NCI-H82 (cell line): ENCODE measurements at places on chromosomes 6 and 20.

DNA sequence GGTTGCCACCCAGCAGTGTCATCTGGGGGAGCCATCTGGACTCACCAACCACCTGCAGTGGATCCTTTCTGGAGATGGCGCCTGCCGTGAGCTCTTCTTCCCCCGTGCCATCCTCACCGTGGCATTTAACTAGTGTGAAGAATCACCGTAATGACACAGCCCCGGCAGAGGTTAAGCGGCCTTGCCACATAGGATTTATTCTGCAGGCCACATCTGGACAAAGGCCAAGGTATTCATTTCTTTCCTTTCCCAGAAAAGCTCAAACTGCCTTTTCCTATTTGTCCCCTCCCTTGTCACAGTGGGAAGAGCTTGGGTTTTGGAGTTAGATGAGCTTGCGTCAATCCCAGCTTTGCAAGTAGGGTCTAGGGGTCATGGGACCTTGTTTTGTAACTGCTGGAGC is 88.4 kb downstream of the PXDC1 start:
- DNase-seq = no peak

DNA sequence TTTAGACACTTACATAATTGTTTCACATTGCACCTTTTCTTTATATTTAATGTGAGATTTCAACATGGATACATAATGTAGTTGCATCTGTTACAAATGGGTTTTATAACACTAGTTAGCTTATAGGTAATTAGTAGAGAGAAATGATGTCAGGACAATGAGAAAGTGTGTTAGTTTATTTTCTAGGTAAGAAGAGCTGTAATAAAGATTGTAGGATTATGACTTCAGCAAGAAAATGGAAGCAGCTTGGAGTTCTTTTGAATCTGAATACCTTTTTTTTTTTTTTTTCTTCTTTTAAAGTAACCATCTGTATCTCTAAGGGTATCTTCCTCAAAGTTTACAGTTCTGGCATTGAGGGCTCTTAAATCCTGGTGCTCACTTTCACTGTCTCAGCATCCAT is 35.3 kb downstream of the CD2AP start:
- DNase-seq = no peak

GRCh38 chr6:148441454-148441911 is 98.8 kb downstream of the SASH1 start:
- DNase-seq = no peak

DNA sequence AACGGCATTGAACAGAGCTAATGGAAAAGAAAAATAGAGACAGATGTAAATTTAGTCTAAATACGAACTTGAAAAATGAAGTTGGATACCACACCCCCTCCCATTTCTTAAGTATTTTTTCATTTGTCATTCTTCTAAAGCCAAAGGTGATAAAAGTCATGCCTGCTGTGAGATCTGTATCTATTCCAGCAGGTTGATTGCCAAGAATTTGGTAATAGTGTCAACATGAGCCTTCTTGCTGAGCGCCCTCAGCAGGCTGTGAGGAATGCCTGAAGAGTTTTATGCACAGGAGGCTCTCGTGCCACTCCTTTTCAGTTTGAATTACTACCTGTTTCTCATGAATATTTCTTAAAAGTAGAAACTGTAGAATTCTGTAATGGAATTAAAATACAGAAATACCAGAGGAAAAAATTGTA is 165.4 kb downstream of the QKI start:
- DNase-seq = no peak

DNA sequence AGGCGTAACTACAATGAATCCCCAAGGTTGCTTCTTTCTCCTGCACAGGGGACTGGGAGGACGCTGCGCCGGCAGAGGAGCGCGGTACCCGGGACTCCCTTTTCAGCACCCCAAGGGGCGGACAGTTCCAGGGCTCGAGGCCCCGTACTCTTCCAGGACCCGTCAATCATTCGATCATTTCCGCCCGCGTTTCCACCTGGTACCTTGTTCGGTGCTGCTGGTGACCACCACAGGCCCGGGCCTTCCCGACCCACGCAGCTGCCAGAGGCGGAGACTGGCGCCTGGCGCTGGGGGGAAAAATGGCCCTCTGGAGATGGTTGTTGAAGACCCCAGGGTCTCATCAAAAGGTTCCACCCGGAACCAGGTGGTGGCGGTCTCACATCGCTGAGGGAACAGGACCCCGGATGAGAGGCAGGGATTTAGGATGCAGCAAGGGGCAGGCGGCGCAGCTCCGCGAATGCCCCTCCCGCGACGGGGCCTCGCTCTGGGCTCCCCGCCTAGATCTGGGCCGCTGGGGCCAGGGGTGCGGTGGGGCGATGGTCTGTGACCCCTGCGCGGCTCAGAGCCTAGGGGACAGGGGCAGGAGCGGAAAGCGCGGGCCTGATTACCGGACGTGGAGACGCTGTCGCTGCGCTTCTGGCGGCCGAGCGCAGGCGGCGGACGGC is 744 bp downstream of the VSX1 start:
- DNase-seq = peak; percentile 73

- no peak for DNase-seq
Observed at GRCh38 chr6:157232161-157232895, 91.0 kb downstream of the TMEM242 start.

- no peak for DNase-seq
Observed at GRCh38 chr20:63321148-63321831, 28.3 kb downstream of the COL20A1 start.

DNA sequence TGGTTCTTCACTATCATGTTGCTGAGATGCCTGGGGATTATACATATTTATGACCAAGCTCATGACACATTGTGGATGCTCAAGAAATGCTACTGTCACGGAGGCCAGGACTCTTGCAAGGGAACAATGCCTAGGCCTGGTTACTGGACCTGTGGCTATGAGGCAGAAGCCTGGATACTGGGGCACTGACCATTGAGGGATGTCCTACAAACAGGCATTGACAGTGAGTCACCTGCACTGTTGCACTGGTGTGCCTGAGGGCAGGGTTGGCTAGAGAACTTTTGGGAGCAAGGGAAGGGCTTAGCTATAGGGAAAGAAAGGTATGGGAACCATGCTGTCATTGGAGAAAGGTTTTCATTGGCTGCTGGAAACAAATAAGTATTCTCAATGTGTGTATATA is 313.1 kb upstream of the SUPT3H start:
- no peak for DNase-seq
